ENCODE measurements at places on chromosomes 4 and X. TPM values are rescaled to one million over a fixed set of nuclear protein-coding genes. Genes with fewer than 3 reads are reported as not detected.

DNA sequence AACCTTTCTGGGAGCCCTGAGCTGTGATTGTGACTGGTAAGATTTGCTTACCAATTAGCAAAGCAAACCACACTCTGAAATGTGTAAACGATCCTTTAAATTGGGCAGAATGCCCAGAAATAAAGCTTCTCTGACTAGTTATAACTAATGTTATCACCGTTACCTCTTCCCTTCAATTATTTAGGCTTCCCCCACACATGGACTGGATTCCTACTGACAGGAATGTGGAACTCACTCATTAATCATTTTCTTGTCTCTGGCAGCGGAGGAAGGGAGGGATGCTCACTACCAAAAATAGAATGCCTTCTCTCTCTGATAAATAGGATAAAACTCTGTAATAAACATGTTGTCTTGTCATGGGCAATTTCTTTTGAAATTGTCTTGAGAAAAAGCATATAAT is 25.3 kb upstream of the NWD2 start:
- DNase-seq: no peak

GRCh38 chr4:155371432-155372043 is 5.2 kb downstream of the MAP9 start:
- DNase-seq: no peak

DNA sequence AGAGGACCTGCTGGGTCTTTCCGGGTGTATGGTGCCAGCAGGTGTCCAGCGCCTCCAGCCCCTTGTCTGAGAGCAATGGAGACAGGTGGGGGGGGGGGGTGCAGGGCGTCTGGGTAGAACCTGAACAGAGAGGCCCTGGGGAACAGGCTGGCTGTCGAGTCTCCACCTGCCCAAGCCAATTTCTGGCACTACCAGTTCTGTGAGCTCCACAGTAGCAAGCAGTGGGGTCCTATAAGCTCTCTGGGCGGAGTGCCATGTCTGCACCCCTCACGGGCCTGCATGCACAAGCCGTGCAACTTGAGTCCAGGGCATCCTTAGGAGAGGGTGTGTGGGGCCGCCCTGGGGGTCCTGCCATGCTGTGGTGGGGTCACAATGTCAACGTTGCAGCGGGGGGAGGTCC is 10.1 kb upstream of the FGFR3 start:
- DNase-seq: no peak

SLC9B1 gene
- total RNA-seq: not detected

GRCh38 chr4:98643755-98644154 is 14.7 kb downstream of the TSPAN5 start:
- no peak for DNase-seq

All from colonic mucosa (tissue), 4 donors.